CD8-positive, alpha-beta memory T cell (primary cell): ENCODE measurements at places on chromosomes 6 and 20. TPM values are rescaled to one million over a fixed set of nuclear protein-coding genes. Genes with fewer than 3 reads are reported as not detected.

Gene PLN
- not detected for total RNA-seq

Gene CTAGE9
- total RNA-seq = not detected

Gene LZTS3
- 1.0 TPM for total RNA-seq

Gene PLA2G7
- 2.4 TPM for total RNA-seq

Gene ESR1
- total RNA-seq = not detected

Gene HLA-DRB5
- total RNA-seq = 0.82 TPM

Gene TXLNB
- 0.13 TPM for total RNA-seq

Gene VGLL2
- not detected for total RNA-seq

Gene DBNDD2
- total RNA-seq = 11.3 TPM

Gene MATN4
- not detected for total RNA-seq

Gene GSTA4
- 4.9 TPM for total RNA-seq

Gene OPRM1
- total RNA-seq = not detected

Gene KCNQ5
- 7.9 TPM for total RNA-seq

Gene FHL5
- not detected for total RNA-seq

Gene EDEM2
- 19.3 TPM for total RNA-seq

Gene DEFB116
- total RNA-seq = not detected

Gene GPR31
- not detected for total RNA-seq

Gene NSFL1C
- total RNA-seq = 103 TPM

Gene OR2H1
- total RNA-seq = not detected

Gene DYNLT2
- total RNA-seq = 1.9 TPM

Gene GSTA3
- not detected for total RNA-seq

Gene RAET1G
- total RNA-seq = not detected

Gene PEX3
- 23.6 TPM for total RNA-seq

Gene PEX6
- 19.2 TPM for total RNA-seq

Gene ORC3
- total RNA-seq = 31.1 TPM

Gene MICAL1
- total RNA-seq = 34.7 TPM

Gene OR2B6
- total RNA-seq = not detected

Gene GATA5
- total RNA-seq = not detected

Gene SOX12
- 5.1 TPM for total RNA-seq

Gene OR2H2
- not detected for total RNA-seq

Gene GNAS-AS1
- total RNA-seq = 0.55 TPM

Gene MYCT1
- total RNA-seq = not detected
